Right atrium auricular region (tissue), 2 donors: ENCODE measurements at places on chromosomes 2 and 18. TPM values are rescaled to one million over a fixed set of nuclear protein-coding genes. Genes with fewer than 3 reads are reported as not detected.

The PSTPIP2 gene
- total RNA-seq: 3.4 TPM

The ROCK2 gene
- 32.3 TPM for total RNA-seq

The PHOSPHO2 gene
- total RNA-seq: 4.8 TPM

The PSMA8 gene
- not detected for total RNA-seq

The DHRS9 gene
- total RNA-seq: 31.4 TPM

The SERPINB2 gene
- total RNA-seq: 0.94 TPM

The SP140L gene
- 3.2 TPM for total RNA-seq

The EML6 gene
- total RNA-seq: 1.1 TPM

The LCT gene
- not detected for total RNA-seq

The TMEM200C gene
- total RNA-seq: 4.4 TPM

The GPR35 gene
- 0.56 TPM for total RNA-seq

The PTCD3 gene
- total RNA-seq: 39.5 TPM

The DNAJC5G gene
- 0.59 TPM for total RNA-seq

The SERPINB12 gene
- not detected for total RNA-seq

The REG1A gene
- total RNA-seq: not detected

The CRACDL gene
- total RNA-seq: 5.3 TPM

The PJVK gene
- 2.4 TPM for total RNA-seq

The ST8SIA3 gene
- total RNA-seq: not detected

The IL1B gene
- 2.6 TPM for total RNA-seq

The CRYGD gene
- not detected for total RNA-seq

The PPP3R1 gene
- total RNA-seq: 18.4 TPM

The WDPCP gene
- 12.6 TPM for total RNA-seq

The SH3RF3 gene
- total RNA-seq: 8.8 TPM

The MROH2A gene
- not detected for total RNA-seq

The CNDP1 gene
- total RNA-seq: not detected

The ANTXR1 gene
- total RNA-seq: 27.3 TPM

The SH3BP4 gene
- total RNA-seq: 34.5 TPM

The FAM161A gene
- 1.8 TPM for total RNA-seq

The EN1 gene
- total RNA-seq: not detected
